ENCODE measurements at places on chromosomes 5 and 9. TPM values are rescaled to one million over a fixed set of nuclear protein-coding genes. Genes with fewer than 3 reads are reported as not detected.

DNA sequence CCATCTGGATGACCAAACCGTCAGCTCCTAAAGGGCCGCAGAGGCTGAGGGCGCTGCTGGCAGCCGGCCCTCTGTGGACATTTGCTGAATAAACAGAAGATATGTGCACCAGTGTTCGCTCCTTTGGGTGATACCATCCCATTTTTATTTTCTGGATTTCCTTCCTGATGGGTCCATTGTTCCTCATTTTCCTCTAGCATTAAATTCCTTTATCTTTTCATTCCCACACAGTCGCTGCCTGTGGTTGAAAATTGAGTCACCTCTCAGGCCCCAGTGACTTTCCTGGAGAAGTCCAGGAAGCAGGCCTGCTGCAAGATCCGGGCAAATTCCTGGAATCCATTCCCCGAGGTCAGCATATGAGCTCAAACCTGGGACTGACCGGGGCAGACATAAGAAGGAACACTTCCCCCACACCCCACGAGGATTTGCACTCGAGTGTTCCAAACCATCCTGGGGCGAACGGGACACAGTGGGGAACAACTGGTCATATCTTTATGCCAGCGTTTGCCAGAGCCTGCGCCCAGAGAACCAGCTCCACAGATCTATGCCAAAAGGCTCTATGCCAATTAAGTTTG is 86.7 kb upstream of the PCA3 start:
- DNase-seq, result no peak

DNA sequence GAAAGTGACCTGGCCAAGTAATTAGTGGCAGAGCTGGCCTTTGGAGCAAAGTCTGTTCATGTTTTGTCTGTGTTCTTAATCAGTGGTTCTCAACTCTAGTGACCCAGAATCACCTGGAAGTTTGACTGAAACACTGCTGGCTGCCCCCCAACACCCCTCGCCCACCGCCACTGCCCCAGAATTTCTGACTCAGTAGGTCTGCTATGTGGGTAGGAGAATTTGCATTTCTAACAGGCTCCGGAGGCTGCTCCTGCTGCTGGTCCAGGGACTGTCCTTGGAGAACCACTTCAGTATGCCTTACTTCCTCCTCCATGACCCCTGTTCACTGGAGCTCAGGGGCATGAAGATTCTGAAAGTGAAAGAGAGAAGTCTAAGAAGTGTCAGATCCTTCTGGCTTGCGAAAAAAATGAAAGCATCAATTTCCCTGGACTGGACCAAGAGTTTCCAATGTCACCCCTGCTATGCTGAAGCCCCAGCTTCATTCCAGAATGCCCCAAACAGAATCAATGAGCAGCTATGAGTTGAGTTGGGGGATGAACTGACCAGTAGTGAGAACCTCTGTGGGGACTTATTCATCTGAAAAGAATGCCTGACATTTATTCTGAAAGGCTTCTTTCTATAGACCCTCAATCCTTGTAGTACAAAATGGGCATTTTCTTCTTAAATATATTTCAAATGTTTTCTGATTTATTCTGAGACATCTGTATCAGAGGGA is 20.8 kb upstream of the COL15A1 start:
- no peak for DNase-seq

- DNase-seq, result no peak
Observed at GRCh38 chr9:124749781-124750180, 21.3 kb downstream of the NR6A1 start.

PCDHA1 gene
- polyA plus RNA-seq, result 0.03 TPM

LHX2 gene
- 0.10 TPM for polyA plus RNA-seq

- no peak for DNase-seq
Observed at GRCh38 chr9:972501-973294, 3.8 kb upstream of the DMRT3 start.

CER1 gene
- polyA plus RNA-seq, result not detected

LCN2 gene
- not detected for polyA plus RNA-seq

GRCh38 chr5:16944816-16945562 is 8.9 kb upstream of the MYO10 start:
- DNase-seq, result no peak
